ENCODE measurements at places on chromosomes 11 and 22.

- DNase-seq, result no peak
Observed at GRCh38 chr11:105449100-105449734, 160.7 kb upstream of the GRIA4 start.

DNA sequence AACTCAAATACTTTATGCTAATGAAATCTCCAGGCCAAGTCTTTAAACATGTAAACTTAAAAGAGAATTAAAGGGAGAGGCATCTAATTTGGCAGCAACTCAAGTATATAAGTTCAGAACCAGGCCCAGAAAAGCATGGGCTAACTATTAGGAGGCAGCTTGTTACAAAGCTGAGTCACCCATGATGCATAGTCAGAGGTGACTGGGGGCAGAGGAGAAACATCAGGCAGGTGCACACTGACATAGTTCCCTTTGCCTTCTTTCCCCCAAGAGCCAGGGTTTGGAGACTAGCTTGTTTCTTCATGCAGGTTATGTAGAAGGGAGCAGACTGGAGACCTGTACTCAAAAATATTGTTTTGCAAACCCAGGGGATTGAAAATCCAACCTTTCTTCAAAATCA, 619.0 kb downstream of the SOX6 start:
- DNase-seq, result no peak

DNA sequence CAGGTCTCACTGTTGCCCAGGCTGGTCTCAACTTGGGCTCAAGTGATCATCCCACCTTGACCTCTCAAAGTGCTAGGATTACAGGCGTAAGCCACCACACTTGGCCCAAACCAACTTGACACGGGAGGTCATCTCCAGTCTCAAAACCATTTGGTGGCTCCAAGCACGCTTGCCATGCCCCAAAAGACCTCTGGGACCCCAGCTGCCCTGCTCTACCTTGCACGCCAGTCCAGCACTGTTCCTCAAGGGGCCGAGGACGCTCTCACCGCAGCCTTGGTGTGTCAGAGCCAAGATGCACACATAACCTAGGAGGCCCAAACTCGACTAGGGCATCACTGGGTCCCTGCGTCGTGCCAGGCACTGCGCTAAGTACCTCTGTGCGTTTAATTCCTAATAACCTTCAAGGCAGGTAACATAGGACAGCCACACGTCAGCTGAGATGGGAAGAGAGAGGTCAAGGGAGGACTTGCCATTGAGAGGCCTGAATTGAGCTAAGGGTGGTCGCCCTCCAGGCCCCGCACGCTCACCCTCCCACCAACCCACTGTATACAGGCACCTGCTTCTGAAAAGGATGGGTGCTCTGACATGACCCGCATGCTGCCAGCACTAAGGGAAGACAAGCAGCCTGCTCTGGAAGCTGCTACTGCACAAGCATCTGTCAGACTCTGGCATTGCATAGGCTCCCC, 4.6 kb upstream of the GAS2L1 start:
- no peak for DNase-seq

DNA sequence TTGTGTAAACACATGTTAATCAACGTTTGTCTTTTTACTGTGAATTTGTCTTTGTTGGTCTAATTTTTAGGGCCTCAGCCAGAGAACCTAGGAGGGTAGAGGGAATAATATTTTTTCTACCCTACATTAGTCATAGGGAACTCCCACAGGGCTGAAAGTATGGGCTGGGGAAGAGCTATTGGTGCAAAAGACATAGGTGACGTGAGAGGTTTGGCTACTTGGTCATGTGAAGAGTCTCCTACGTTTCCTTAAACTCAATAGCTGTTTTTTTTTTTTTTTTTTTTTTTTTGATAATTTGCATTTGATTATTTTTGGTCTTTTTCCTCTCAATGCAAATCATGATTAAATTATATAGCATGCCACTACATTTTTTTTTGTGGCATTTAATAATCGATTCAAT, 15.9 kb upstream of the MMP7 start:
- DNase-seq, result no peak

DNA sequence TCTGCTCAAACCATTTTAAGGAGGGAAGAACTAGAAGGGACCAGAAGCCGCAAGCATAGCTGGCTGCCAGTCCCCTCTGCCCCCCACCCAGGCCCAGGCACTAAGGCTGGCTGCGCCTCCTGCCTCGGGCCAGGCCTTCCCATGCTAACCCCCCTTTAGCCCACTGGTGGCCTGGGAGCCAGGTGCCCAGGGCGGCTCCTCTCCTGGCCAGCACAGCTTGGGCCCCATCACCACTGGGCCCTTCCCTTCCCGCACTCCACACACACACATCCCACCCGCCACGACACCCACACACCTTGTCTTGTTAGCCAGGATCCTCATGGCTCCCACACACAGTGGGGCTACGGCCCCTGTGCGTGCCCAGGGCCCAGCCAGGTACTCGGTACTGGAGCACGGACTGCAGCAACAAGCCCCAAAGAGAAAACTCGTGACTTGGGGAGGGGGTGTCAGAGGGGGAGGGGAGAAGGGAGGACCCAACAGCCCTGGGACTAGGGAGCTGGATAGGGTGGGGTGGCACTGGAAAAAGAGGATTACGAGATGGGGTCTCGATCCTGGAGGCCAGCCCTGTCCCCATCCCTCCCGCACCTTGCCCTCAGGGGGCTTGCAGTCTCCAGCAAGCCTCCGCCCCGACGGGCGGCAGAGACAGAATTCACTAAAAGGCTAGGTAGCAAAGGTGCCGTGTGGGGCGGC, 16.0 kb downstream of the BCL9L start:
- no peak for DNase-seq

GRCh38 chr11:59678813-59679165, 10.0 kb upstream of the PATL1 start:
- no peak for DNase-seq

DNA sequence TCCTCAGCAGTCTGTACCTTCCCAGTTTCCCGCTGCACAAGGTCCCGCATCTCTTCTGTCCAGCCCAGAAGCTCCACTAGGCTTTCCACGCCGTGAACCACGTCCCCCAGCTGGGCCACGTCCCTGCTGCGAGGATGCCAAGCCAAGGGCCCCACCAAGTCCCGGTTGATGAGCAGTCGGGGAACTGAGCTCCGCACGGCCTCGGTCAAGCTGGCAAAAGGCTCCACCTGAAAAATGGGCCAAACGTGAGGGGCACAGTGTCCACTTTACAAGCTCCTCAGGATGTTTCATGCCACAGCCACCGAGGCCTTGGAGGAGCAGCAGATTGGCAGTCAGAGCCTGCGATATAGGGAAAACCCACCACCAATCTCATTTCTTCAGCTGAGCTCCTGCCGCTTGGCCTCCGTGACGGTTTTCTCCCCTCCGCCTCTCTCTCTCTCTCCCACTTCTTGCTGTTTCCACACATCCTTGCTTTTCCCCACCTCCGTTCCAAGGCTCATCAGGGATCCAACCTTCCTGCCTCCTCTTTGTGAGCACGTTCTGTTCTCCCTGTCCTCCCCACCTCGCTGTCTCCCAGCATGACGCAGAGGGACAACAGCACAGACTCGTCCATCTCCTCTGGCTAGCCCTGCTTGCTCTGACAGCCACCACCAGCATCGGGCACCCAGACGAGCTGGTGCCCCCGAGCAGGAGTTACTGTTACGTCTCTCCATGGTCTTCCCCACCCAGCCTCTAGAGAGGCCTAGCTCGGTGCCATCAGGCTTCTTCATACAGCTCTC, 11.5 kb downstream of the RIC8A start:
- DNase-seq, result no peak

GRCh38 chr11:124240621-124241397, at the start of gene OR8G1:
Gene OR8G1 (plus strand): TSS chr11:124241095. CDS start chr11:124249676, 8,581 bp downstream.
- DNase-seq, result no peak

DNA sequence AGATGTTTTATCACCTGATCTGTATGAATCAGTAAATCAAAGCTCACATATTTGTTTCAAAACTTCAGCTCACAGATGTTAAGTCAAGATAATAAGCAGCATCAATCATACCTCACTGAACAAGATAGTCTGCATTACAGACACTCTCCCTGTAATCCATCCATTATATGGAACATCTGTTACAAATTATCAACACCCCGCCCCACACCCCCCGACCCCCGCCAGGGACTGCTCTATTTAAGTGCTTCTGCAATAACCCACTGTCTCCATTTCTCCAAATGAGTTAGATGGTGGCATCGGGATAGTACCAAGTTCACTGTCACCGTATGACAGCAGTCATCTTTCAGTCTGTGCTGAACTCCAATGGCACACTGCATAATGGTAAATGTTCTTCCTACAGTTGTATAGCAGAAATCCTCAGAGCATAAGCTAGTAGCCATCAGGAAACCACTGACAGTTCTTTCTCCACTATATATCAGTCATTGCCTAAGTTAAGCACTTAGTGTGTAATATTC, 447.0 kb upstream of the ARHGAP42 start:
- DNase-seq, result no peak

- DNase-seq, result no peak
Observed at GRCh38 chr11:95867105-95867504, 56.8 kb downstream of the MTMR2 start.

GRCh38 chr11:118791111-118791960, at the start of gene DDX6:
Gene DDX6 (minus strand): TSS chr11:118791164. CDS start chr11:118786251, 4,913 bp downstream.
- peak; percentile 45 for DNase-seq

DNA sequence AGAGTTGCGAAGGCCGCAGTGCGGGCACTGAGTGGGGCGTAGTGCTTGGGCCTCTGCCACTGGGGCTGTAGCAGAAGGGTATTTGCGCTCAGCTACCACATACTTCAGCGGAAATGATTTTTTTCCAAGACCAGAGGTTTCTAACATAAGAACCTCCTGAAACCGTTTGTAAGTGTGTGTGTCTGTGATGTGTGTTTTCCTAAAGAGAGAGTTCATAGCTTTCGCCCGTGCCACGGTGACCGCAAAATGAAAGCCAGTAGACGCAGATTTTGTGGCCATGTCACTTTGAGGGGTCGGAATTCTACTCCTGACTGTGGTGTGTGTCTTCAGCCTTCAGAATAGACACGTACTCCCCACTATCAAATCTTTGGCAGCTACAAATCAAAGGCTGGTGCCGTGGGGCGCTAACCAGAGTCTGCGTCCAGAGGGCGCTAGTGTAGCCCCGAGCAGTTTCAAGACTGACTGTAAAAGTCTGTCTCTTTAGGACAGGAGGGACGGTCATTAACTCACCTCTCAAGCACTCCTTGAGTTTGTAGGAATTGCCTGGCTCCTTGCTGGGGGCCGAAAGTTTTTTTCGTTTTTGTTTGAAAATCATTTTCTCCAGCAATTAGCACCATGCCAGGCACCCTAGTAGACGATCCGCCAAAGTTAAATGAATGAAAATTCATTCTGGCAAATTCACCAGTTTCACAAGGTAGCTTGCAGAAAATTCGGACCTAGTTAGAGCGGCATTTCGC, 2.5 kb upstream of the CALCA start:
- no peak for DNase-seq

DNA sequence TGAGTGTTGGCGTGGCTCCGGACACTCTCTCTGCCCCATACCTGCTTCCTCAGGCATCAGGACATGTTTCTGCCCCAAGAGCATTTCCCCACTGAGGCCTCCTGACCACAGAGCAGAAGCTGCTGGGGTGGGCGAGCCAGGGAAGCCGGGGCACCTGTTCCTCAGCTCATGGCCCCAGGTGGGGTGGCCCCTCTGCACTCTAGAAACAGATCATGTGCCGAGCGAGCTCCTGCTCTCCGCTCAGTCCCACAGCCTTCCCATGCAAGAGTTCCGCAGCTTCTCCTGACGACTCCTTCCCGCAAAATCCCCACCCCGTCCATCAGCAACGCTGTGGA, 22.4 kb upstream of the PANX2 start:
- no peak for DNase-seq

DNA sequence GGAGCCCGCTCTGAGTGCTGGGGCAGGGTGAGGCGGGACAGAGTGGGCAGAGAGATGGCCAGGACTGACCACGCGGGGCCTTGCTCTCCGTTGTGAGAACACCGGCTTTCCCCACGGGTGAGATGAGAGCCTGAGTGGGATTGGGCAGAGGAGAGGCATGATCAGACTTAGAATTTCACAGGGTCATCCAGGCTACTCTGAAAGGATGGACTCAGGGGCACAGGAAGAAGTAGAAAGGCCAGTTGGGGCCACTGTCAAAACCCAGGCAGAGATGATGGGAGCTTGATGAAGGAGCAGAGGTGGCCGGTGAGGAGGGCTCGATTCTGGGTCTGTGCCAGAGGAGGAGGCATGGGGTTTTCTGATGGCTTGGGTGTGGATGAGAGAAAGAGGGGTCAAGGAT, 63.8 kb upstream of the NUP50 start:
- no peak for DNase-seq

GRCh38 chr11:71235719-71236118, 16.7 kb downstream of the SHANK2 start:
- no peak for DNase-seq

GRCh38 chr11:73983741-73984538, 1.3 kb upstream of the UCP2 start:
- peak; percentile 31 for DNase-seq

GRCh38 chr11:8772571-8773519, 90.3 kb downstream of the RPL27A start:
- no peak for DNase-seq

- DNase-seq, result no peak
Observed at GRCh38 chr22:23908587-23909205, 14.5 kb downstream of the MIF start.

DNA sequence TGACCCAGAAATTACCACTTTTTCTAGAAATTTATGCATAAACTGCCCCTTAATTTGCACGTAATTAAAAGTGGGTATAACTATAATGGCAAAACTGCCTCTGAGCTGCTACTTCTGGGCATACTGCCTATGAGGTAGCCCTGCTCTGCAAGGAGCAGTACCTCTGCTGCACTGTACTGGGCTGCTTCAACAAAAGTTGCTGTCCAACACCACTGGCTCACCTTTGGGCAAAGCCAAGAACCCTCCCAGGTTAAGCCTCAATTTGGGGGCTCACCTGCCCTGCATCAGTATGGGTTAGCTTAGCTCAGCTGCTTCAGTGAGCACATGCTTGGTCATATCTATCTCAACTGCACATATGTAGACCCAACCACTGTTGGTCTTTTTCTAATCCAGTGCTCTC, 4.5 kb downstream of the DMC1 start:
- DNase-seq, result no peak

DNA sequence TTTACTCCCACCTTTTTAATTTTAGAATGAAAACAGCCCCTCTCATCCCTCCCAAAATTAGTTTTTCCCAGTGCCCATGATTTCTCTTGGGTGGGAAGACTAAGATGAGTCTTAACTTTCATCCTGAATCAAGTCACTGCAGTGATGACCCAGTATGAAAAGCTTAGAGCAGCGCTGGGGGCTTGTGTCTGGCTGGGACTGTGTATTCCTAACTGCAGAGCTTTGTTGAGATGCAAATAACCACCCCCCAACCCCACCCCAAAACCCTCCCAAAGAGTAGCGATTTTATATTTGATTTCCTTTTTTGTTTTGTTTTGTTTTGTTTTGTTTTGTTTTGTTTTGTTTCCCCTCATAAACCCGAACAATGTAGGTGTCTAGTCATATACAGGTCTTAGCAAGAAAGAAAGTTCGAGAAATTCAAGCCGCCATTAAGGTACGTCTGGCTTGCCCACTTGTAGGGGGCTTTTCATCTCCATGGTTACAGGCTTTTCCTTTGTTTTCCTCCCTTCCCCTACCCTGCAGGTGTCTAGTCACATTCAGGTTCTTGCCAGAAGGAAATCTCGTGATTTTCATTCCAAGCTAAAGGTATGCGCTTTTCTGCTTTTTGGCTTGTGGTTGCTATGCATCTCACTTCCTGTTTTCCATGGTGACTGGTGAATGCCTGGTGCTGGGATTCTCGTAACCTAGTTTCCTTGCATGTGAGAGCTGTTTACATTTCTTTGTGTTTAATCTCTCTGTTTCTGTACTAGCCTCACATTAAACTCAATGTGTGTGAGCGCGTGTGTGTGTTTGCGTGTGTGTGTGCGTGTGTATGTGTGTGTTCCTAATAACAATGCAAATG, 144.6 kb upstream of the RASSF10 start:
- no peak for DNase-seq

Measured in NCI-H1417 treated with DMSO at 0.1 percent for 48 hours (cell line).